ENCODE measurements at places on chromosomes 12 and 14.

GRCh38 chr14:104865631-104866441 is 768 bp downstream of the CEP170B start:
- no peak for DNase-seq

GRCh38 chr14:72788972-72789728 is 104.8 kb downstream of the DPF3 start:
- no peak for DNase-seq

DNA sequence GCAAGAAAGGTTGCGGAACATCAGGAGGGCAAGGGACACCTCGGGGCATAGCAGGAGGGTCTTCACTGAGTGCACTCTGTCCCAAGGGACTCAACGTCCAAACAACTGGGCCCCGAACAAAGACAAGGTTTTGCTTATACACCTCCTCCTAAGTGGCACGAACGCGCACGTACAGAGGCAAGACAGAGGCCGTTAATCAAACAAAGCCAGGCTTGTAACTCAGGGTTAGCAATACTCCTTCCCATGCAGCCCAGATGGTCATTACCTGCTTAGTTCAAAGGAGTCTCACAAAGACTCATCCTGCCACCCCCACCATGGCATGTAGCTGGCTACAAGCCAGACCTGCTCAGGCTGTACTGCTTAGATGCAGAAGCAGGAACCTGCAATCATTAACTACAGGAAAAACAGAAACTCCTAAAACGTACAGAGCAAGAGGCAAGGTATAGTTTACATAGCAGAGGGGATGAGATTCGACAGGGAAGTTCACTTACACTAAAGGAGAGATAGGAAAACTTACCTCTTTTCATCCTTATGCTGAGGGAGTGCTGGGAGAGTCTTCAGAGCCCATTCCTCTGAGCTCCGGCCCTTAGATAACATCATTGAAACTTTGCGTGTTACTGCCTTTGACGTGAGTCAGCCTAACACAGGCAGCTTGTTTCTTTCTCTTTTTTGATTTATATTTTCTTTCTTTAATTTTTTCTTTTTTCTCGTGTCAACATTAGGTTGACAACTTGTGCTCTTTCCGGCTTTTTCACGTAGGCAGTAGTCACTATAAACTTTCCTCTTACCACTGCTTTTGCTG is 1319.1 kb downstream of the TMEM121 start:
- DNase-seq, result no peak

DNA sequence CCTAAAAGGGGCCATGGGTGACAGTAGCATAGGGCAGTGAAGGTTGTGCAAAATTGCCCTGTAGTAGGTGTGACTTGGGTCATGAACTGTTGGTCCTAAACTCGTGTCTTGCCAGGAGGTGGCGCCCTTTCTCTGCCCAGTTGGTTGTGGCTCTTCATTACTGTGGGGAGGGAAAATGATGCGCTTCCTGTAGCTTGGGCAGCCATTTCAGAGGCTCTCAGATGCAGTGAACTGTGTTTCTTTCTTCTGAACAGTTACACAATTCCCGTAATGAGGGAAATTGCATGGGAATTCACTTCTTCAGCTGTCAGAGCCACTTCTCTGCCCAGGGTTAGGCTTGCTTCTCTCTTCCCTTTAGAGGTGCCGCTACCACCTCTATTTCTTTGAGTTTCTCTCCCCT is 148.1 kb upstream of the NRXN3 start:
- DNase-seq, result peak; percentile 52

DNA sequence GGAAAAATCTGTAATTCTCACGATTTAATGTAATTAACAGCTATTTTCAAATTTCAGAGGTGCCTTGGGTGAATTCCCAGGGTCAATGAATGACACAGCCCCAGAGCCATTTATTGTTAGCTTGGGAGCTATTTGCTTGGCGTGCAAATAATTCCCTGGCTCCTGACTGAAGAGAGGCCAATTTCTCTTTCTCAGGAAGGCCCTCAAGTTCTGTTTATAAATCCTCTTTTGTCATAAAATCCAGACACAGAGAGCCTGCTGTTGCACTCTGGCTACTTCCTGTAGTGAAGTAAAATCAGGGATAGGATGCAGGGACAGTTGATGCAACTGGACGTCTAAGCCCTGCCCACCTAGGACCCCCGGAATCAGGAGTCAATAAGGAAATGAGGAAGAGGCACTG is 154.3 kb downstream of the TMX1 start:
- DNase-seq, result no peak

DNA sequence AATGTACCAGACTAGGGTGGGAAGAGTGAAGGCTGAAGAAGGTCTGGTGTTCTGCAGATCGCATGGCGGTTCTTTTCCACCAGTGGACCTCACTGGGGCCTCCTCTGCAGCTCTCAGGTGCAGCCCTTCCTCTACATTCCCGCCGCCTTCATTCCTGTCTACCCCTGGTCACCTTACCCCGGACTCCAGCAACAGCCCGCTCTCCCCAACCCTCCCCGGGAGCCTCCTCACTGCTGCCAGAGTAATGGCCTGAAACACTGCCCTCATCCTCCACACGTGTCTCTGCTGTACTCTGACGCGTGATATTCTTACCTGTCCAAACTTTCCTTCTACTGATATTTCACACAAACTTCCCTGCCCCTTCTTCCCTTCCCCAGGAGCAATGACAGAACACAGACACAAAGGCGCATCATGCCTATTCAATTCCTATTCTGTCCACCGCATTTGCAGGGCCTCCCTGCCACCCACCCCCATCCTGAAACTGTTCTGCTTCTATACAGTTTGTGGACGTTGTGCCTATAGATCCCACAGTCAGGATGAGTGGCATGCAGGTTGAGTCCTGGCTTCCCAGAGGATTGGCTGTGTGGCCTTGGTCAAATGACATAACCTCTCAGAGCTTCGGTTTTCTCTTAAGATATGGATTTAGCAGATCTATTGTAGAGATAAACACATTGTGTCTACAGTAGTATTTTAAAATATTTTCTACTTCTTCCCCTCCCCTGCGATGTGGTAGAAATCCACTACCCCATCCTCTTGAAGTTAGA is 1.7 kb upstream of the NUAK1 start:
- no peak for DNase-seq

- no peak for DNase-seq
Observed at GRCh38 chr12:10753059-10753458, 29.9 kb upstream of the YBX3 start.

GRCh38 chr14:105180592-105181548 is at the start of gene NUDT14:
Gene NUDT14, minus strand, starts transcription at chr14:105181312. Its CDS starts 103 bp downstream, at chr14:105181209.
- no peak for DNase-seq

- no peak for DNase-seq
Observed at GRCh38 chr12:100674036-100674888, 100.8 kb downstream of the GAS2L3 start.

- no peak for DNase-seq
Observed at GRCh38 chr12:122499991-122500684, 594 bp downstream of the ZCCHC8 start.

DNA sequence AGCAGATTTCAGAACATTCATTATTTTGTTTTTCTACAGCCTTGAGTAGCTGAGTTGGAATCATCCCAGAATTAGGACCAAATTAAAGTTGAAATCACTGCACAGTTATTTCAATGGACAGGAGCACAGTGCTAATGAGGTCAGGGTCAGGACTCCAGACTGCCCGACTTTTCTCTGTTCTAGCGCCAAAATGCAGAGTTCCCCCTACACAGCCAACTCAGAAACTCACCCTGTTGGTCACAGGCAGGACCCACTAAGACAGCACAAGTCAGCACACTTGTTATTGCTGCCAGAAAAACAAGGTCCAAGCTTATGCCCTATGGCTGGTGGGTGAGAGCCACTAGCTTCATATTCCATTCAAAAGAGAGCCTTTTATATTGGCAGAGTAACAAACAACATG is 198.1 kb upstream of the KRR1 start:
- DNase-seq, result no peak

- no peak for DNase-seq
Observed at GRCh38 chr14:69650948-69651369, 39.6 kb downstream of the SUSD6 start.

- DNase-seq, result no peak
Observed at GRCh38 chr14:48350971-48351370, 675.6 kb upstream of the MDGA2 start.

DNA sequence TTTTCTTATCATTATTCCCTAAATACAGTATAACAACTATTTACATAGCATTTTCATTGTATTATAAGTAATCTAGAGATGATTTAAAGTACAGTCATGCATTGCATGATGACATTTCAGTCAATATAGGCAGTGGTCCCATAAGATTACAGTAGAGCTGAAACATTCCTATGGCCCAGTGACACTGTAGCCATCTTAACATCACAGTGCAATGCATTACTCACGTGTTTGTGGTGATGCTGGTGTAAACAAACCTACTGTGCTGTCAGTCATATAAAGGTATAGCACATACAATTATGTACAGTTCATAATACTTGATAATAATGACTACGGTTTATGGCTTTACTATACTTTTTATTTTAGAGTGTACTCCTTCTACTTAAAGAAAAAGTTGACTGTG is 13.3 kb downstream of the LLPH start:
- DNase-seq, result no peak

- DNase-seq, result no peak
Observed at GRCh38 chr12:107418981-107419380, 266.6 kb upstream of the PWP1 start.

DNA sequence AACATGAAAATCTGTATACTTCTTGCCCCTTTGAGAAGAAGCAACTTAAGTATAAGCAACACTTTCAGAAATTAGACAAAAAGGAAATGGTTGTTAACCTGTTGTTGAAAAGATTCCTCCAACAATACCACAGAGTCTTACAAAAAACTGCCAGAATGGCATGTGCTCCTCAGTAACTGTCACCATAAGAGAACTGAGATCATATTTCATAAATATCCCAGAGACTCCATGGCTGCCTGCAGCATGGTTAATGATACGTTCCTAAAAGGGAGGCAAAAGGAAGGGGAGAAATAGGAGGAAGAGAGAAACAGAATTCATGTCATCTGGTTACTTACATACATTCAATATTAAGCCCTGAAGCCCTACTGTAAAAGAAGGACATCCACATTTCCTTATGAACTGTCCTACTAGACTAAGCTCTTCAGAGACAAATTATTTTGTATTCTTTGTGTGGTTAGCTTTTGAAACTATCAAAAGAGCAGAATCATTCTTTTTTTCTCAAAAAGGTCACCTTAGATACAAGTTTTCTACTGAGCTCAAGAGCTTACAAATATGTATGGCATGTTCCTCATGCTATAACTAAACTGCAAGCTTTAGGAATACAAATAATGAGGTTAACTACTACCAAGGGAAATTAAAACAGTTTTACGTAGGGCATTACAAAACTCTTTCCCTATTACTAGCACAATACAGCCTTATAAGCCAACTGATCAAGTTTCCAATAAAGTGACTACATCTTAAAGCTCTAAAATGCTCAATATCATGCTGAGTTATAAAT is 37.8 kb downstream of the ERGIC2 start:
- no peak for DNase-seq

DNA sequence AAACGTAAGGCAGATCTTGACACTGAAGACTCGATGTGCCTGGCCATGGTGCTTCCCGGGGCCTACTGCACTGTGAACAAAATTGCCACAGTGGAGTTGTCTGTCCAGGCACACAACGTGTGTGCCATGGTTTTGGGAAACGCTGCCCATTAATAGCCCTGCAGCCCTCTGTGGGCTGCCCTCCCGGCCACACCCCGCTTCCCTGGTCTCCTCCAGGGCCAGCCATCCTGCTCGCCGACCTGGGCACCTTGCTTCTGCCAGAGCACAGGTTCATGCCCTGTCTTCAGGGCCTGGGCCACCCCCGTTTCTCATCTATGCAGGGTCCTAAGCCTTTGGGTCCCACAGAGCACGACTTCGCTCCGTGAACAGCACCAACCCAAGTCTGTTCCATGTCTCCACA is 18.9 kb downstream of the MEG3 start:
- no peak for DNase-seq

- DNase-seq, result no peak
Observed at GRCh38 chr14:99191395-99192027, 80.5 kb downstream of the BCL11B start.

- DNase-seq, result no peak
Observed at GRCh38 chr12:6086316-6086715, 38.2 kb downstream of the VWF start.

GRCh38 chr12:4280351-4281163 is 7.0 kb downstream of the CCND2 start:
- no peak for DNase-seq

- DNase-seq, result no peak
Observed at GRCh38 chr12:10189653-10190052, 10.8 kb downstream of the TMEM52B start.

GRCh38 chr12:131164096-131164872 is 210.6 kb downstream of the ADGRD1 start:
- DNase-seq, result no peak

DNA sequence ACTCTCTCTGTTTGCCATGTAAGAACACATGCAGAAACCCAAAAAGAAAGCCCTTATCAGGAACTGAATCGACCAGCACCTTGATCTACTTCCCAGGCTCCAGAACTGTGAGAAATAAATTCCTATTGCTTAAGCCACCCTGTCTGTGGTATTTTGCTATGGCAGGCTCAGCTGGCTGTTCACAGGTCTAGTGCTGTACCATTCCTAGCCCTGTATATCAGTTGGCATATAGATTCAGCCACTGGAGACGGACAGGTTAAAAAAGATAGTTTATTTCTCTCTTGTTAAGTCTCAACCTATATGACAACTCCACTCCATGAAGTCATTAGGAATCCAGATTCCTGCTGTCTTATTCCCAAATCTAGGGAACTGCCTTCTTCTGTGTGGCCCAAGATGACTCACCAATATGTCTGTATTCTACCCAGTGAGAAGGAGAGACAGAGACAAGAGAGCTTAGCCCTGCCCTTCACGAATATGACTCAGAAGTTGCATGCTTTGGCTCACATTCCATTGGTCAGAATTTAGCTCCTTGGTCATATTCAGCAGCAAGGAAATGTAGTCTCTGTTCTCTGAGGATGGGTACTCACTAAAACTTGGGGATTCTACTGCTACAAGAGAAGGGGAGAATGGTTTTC is 57.0 kb downstream of the PLEKHG7 start:
- DNase-seq, result no peak

GRCh38 chr14:105167303-105168092 is 1.1 kb downstream of the JAG2 start:
- no peak for DNase-seq

- DNase-seq, result no peak
Observed at GRCh38 chr12:46786774-46787173, 39.0 kb downstream of the SLC38A4 start.

DNA sequence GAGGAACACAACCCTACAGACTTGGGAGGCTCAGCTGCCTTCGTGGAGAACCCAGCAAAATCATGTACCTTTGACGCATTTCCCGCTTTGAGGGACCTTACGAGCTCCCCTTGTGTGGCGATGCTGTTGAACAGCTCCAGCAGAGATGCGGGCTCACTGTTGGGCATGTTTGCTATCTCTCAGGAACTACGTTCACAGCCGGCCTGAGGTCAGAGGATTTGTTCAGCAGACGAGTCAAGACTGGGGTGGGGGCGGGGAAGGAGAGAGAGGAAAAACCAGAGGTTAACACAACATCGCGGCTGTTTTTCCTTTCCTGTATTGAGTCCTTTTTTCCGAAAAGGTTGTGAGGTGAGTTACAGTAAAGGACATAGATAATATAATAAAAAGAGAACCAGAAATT is 45.9 kb downstream of the SLC25A47 start:
- no peak for DNase-seq
